ENCODE measurements at places on chromosomes 1 and 21.

- DNase-seq, result no peak
These were observed 48.1 kb upstream of the NRIP1 start for GRCh38 chr21:15112858-15113257.

GRCh38 chr1:118990513-118991152 is 2.5 kb upstream of the TBX15 start:
- no peak for DNase-seq

DNA sequence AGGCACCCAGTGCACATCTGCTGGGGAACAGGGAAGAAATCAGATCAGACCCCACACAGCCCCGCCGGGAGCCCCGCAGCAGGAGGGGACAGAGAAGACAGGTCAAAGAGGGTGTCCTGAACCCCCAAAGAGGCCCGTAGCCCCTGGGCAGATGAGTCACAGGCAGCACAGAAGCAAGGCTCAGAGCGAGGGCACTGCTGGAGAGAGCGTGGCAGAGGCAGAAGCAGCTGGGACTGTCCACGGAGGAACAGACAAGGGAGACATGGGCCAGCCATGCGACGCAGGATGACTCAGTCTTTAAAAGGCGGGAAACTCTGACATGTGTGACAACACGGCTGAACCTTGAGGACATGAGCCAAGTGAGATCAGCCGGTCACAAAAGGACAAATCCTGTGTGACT is 14.5 kb upstream of the PRDM16 start:
- DNase-seq, result no peak

DNA sequence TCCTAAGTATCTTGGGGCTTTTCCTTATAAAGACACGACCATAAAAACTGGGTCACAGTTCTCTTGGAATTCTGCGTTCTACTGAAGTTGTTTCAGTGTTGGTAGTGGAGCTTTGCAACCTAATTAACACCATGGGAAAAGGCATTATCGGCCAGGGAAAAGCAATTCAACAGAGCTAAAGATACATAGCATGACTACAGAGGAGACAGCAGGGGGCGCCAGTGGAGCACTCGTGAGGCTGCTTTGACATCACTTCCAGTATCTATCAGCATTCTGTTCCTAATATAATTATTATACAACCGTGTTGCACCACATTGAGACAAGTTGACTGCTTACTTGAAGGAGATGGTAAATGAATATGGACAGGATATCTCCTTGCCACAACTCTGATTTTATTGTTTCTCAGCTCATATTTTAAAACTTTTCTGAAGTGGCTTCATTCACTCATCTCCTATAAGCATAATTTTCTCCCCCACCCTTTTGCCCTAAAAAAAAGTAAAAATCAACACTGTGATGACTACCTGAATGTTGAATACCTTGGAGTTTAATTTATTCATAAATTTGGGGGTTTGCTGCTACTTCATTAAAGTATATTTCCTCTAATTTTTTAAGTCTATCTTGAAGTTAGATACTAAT is 39.4 kb downstream of the ZP4 start:
- DNase-seq, result no peak

DNA sequence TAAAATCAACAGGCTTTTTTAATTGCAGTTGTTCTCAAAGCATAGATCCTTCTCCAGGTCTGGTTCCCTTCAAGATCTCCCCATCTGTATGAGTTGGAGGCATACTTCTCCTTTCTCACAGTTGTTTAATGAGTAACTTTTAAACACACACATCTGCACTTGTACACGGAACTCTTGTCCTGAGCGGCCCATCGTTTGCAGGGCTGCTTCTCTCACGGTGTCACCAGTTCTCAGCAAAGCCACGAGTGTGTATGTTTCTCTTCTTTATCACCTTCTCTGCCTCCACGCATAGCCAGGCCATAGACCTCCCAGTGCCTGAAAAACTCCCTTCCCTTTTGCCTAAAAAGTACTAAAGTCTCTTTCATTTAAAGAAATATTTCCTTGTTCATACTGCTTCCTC is 68.7 kb upstream of the ROR1 start:
- DNase-seq, result no peak

- DNase-seq, result no peak
These were observed 1.5 kb upstream of the PALMD start for GRCh38 chr1:99644279-99645004.

DNA sequence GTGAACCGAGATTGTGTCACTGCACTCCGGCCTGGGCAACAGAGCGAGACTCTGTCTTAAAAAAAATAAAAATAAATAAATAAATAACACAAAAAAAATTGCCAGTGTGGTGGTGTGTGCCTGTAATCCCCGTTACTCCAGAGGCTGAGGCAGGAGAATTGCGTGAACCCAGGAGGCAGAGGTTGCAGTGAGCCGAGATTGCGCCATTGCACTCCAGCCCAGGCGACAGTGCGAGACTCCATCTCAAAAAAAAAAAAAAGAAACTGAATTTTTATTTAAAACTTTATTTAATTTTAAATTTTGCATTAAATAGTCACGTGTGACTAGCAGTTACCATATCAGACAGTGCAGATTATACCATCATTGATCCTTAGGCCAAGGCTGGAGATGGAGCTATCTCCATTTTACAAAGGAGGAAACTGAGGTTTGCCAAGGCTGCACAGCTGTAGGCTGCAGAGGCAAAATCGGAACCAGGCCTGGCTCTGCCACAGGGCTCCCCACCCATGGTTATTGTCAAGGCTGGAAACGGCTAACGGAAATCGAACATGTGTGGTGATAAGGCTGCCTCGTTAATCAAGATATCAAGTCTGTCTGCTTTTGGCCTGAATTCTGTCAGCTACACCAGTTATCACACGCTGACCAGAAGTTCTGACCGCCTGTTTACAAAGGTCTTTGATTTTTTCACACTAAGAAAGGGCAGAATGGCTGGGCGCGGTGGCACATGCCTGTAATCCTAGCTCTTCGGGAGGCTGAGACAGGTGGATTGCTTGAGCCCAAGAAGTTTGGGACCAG is 20.5 kb downstream of the HSPG2 start:
- no peak for DNase-seq

DNA sequence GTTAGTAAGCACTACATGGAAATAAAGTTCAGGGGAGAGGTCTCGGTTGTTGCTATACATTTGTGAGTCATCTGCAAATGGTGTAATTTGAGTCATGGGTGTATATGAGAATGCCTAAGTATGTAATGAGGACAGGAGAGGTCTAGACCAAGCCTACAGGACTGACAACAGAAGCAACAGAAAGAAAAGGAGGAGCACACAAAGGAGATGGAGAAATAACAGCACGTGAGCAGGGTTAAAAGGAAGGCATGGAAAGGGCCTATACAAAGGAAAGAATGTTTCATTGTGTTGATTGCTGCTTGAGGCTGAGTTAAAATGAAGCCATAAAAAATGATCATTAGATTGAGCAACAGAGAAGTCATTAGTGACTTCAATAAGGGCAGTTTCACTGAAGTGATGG is 28.0 kb upstream of the PRKAA2 start:
- DNase-seq, result no peak

GRCh38 chr1:98498651-98499050 is 162.9 kb upstream of the SNX7 start:
- DNase-seq, result no peak

DNA sequence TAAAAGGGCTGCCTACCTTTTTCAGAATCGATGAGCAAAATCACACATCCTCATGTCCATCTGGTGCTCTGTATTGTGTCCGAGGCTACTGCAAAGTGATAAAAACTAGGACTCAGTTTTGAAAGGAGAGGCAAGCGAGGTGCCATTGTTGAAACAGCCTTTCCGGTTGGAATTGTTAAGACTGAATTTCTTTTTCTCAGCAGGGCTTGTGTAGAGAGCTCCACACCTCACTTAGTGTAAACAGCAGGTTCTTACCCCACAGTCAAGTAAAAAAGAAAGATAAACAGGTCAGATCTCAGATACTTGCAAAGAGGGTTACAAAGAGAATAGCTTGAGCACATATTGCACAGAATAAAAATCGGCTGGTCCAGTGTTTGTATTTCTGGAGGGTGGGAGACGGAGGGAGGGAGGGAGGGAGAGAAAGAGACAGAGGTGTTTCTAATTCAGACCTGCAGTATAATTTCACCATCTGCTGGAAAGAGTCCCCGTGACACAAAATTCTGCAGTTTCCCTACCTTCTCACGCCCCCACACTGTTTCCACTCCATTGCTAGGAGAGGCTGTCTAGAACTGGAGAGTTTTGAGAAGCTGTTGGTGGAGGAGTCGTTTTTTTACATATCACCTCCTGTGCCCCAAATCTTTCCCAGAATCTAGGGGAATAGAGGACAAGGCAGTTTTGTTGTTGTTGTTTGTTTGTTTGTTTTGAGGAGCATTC is 82.5 kb downstream of the EDEM3 start:
- DNase-seq, result no peak

GRCh38 chr1:19664453-19665185 is at the start of gene HTR6:
TSS of gene HTR6 (plus strand) at chr1:19664875. CDS start at chr1:19665754, 879 bp downstream.
- no peak for DNase-seq

- DNase-seq, result no peak
These were observed 189.4 kb downstream of the COP1 start for GRCh38 chr1:176017722-176018121.
